Activated T-cell treated with anti-CD3 and anti-CD28 coated beads for 24 hours (primary cell): ENCODE measurements at places on chromosomes 1 and 21.

DNA sequence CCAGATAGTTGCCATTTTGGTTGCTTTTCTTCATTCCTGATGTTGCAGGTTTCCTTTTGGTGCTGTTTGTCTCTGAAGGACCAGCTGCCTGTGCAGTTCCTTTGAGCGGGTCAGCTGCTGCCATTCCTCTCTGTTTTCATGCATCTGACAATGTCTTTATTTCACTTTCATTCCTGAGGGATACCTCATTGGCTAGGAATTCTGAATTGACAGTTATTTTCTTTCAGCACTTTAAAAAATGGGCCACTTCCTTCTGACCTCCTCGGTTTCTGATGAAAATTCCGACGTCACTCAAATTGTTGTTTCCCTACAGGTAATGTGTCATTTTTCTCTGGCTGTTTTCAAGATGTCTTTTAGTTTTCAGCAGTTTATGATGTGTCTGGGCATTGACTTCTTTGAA, 24.8 kb downstream of the CCSAP start:
- no peak for DNase-seq

- no peak for DNase-seq
These were observed 19.7 kb upstream of the DEGS1 start for GRCh38 chr1:224163311-224163710.

- no peak for DNase-seq
These were observed 46.8 kb downstream of the PTPRU start for GRCh38 chr1:29282924-29283803.

DNA sequence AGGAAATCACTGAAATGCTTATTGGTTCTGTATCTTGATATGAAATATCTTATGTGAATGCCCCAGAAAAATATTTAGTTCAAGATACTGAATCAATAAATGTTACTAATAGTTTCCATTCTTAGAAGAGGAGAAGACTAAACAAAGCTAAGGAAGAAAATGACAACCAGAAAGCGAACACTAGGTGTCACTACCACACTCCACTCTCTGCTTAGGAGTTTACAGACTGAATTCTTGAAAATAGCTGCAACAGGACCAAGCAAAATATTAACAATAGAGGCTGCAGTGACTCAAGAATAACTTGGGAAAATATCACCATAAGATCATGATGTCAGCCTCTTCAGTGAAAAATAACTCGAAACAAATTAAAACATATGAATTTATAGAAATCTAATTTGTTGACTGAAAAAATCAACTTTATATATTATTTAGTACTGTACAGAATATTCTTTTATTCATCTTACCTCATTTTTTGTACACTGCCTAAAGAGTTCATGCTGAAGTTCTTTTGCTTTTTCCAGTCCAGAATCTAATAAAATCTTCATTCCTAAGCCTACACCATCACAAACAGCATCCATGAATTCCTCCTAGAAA, 61.6 kb downstream of the KIF14 start:
- no peak for DNase-seq

GRCh38 chr1:3663999-3664699, 11.8 kb downstream of the TP73 start:
- no peak for DNase-seq

- no peak for DNase-seq
These were observed 42.2 kb upstream of the TTC39A start for GRCh38 chr1:51372561-51372960.

DNA sequence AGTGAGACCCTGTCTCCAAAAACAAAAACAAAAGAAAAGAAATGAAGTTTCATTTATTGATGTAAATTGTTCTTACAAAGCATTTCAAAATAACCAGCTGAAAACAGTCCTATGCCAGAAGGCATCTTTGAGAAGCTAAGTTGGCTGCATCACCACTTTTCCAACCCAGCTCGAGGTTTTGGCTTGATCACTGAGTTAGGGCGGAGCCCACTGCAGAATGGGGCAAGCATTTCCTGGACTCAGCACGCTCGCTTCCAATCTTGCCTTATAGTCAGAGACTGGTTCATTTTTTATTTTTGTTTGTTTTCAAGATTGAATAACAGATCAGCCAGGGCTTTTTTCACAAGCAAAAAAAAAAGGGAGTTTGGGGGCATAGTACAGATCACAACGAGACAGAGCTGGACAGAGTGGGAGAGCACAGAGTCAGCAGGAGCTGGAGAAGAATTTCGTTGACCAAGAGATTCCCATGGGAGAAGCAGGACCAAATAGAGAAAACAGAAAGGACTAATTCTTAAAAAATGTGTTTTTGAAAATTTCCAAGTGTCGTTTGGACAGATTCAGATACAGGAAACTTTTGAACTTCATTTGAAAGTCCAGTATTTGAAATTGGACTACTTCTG, 23.5 kb upstream of the COL6A1 start:
- DNase-seq = no peak

DNA sequence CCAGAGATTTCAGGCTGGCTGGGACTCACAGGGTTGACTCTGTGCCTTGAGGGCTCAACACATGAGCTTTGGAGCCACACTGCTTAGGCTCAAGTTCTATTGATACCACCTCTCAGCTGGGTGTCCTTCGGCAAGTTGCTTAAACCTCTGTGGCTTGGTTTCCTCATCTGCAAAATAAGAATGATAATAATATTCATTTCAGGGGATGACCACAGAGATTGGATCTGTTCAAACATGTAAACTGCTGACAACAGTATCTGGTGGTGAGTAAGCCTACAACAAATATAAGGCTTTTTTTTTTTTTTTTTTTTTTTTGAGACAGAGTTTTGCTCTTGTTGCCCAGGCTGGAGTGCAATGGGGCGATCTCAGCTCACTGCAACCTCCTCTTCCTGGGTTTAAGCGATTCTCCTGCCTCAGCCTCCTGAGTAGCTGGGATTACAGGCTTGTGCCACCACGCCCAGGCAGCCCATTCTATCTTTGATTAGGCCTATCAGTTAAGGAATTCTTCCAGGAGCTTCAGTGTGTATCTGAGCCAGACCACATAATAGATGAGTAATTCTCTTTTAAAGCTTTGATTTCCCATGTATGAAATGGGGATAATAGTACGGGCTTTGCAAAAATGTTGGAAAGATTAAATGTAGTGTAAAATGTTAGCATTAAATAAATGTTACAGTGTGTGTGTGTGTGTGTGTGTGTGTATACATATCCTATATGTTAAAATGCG, 437.6 kb downstream of the PRDM2 start:
- DNase-seq = no peak

GRCh38 chr1:169072945-169073725, 33.4 kb upstream of the ATP1B1 start:
- DNase-seq = no peak

DNA sequence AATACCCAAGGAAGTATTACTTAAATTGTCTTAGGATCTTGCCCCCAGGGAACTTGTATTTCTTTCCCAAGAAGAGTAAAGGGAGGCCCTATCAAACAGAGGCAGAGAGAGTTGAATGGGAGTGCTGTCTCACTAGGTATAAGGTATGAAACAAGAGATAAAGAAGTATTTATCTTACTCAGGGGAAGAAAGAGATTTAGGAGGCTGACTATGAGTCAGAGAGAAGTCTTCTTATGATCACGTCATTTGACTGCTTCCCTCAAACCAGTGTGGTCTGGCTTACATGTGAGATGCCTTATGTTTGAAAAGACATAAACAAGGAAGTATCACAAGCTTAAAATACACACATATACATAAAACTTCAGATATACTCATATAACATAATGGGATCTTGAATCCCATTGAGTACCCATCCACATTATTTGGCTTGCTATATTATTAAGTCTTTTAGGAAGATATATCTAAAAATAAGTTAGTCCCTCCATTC, 29.6 kb downstream of the DUSP10 start:
- DNase-seq = peak; percentile 27

- DNase-seq = peak; percentile 28
These were observed 108.9 kb downstream of the LBR start for GRCh38 chr1:225318706-225319575.
